A549 treated with CpdA at 1 μM for 4 hours (cell line): ENCODE measurements at places on chromosomes 2 and 18. TPM values are rescaled to one million over a fixed set of nuclear protein-coding genes. Genes with fewer than 3 reads are reported as not detected.

Gene SDC1
- 161 to 205 TPM (median 186 TPM) in 5 replicates for total RNA-seq

Gene B3GNT7
- total RNA-seq, result 1.4 to 1.8 TPM (median 1.6 TPM) in 5 replicates

Gene DRC1
- 0.20 to 0.50 TPM (median 0.26 TPM) in 4 of 5 replicates, not detected in the other for total RNA-seq

Gene PIEZO2
- total RNA-seq, result 0.41 to 0.79 TPM (median 0.58 TPM) in 5 replicates

Gene CNRIP1
- total RNA-seq, result 1.8 to 3.1 TPM (median 2.3 TPM) in 5 replicates

Gene SPDYA
- total RNA-seq, result 0.18 to 0.26 TPM (median 0.24 TPM) in 4 of 5 replicates, not detected in the other

Gene SLC4A3
- total RNA-seq, result 2.4 to 4.0 TPM (median 2.9 TPM) in 5 replicates

Gene SRD5A2
- 0.02 to 0.04 TPM in 2 of 5 replicates, not detected in the others for total RNA-seq

Gene OTX1
- 2.7 to 4.9 TPM (median 3.5 TPM) in 5 replicates for total RNA-seq

Gene POTEC
- total RNA-seq, result not detected in 5 replicates

Gene CHST9
- total RNA-seq, result not detected in 5 replicates

Gene LYG2
- total RNA-seq, result not detected in 5 replicates

Gene FSHR
- not detected in 5 replicates for total RNA-seq

Gene GALR1
- total RNA-seq, result not detected in 5 replicates

Gene ACADL
- total RNA-seq, result 0.03 to 0.07 TPM (median 0.06 TPM) in 4 of 5 replicates, not detected in the other

Gene ANKRD30BL
- total RNA-seq, result not detected in 5 replicates

Gene SMPD4
- total RNA-seq, result 66.5 to 78.6 TPM (median 70.9 TPM) in 5 replicates

Gene DTNA
- 0.15 to 0.98 TPM (median 0.30 TPM) in 4 of 5 replicates, not detected in the other for total RNA-seq

Gene KIAA1328
- total RNA-seq, result 1.0 to 2.0 TPM (median 1.7 TPM) in 5 replicates

Gene CELF4
- total RNA-seq, result not detected in 5 replicates

Gene DSG2
- 44.3 to 72.4 TPM (median 63.4 TPM) in 5 replicates for total RNA-seq

Gene MAP3K19
- not detected in 5 replicates for total RNA-seq

Gene ASB18
- total RNA-seq, result not detected in 5 replicates

Gene ESPNL
- 0.13 to 0.37 TPM (median 0.18 TPM) in 4 of 5 replicates, not detected in the other for total RNA-seq

Gene GAD1
- total RNA-seq, result 0.20 to 0.98 TPM (median 0.66 TPM) in 5 replicates

Gene OTOS
- total RNA-seq, result not detected in 5 replicates

Gene NT5C1B
- not detected in 5 replicates for total RNA-seq

Gene KIF1A
- total RNA-seq, result 0.65 to 1.3 TPM (median 0.76 TPM) in 5 replicates

Gene EIF4E2
- total RNA-seq, result 89.4 to 249 TPM (median 97.4 TPM) in 5 replicates
